Left forelimb (tissue), 1 donor: ENCODE measurements at places on chromosomes 6 and 20.

DNA sequence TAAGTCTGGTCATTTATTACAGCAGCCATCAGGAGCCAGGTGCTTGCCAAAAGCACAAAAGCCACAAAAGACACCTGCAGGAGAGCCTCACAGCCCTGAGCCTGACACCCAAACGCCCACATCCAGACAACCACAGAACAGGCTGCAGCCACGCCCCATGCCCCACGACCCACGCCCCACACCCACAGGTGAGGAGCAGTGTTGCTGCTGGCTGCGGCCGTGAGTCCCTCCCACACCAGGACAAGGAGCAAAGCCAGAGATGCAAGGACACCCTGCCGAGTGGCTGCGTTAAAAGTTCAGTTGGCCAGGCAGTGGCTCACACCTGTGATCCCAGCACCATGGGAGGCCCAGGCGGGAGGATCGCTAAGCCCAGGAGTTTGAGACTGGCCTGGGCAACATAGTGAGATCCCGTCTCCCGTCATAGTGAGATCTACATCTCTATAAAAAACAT, 43.0 kb downstream of the SLC2A4RG start:
- DNase-seq: no peak

GRCh38 chr20:50815162-50815989, 20.5 kb downstream of the BCAS4 start:
- DNase-seq: no peak

DNA sequence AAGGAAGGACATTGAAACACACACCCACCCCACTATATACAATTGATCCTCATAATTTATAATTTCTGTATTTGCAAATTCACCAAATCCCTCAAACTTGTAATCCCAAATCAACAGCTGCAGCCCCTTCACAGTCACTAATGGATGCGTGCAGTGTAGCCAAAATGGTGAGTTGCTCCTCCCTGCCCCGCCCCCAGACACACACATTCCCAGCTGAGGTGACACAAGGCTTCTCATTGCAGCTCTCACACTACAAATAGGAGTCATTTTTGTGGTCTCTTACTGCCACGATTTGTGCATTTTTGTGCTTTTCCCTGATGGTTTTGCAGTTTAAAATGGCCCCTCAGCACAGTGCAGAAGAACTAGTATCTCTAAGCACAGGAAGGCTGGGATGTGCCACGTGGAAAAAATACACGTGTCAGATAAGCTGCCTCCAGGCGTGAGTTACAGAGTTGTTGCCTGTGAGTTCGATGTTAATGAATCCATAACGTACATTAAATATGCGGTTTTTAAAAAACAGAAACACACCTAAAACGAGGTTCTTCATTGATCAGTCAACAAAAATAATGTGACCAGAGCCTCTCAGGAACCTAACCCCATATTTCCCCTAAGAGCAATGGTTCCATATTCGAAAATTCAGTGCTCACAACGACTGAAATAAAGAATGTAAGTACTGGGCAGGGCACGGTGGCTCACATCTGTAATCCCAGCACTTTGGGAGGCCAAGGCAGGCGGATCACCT, 8.2 kb downstream of the ATP9A start:
- DNase-seq: no peak

- DNase-seq: no peak
These were observed 482.9 kb upstream of the SOX4 start for GRCh38 chr6:21110684-21111083.

GRCh38 chr6:151675746-151676459, 131.6 kb upstream of the ESR1 start:
- no peak for DNase-seq

DNA sequence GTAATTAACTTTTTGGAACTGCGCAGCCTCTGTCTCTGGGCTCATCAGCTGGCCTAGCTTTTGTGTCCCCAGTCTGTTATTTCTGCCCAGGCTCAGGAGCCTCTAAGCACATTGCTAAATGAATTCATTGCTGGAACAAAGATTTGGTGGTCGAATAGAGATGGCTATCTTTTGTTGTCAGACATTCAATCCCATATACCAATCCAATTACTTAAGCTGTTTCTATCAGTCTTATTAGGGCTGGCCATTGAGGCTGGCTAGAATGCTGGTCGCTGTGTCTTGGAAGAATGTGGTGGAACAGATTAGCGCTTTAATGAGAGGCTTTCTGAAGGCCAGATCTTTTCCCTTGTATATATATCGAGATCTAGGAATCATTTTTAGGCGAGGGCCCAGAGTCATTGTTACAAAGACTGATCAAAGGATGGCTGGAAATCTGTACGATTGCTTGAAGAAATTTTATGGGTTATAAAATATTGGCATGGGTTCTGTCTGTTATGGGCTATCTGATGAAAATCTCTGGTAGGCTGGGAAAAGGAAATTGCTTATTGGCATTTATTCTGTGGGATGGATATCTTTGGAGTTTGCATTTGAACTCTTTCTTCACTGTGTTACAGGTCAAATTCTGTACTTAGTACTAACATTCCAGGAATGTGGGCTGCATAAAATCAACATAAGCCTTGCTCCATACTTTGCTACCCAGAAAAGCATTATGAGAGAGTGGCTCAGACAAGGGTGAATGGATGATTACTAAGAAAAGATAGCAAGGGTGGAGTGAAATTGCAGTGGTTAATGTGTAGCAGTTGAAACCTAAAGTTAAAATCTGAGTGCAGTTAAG, 34.8 kb upstream of the JAG1 start:
- DNase-seq: no peak

DNA sequence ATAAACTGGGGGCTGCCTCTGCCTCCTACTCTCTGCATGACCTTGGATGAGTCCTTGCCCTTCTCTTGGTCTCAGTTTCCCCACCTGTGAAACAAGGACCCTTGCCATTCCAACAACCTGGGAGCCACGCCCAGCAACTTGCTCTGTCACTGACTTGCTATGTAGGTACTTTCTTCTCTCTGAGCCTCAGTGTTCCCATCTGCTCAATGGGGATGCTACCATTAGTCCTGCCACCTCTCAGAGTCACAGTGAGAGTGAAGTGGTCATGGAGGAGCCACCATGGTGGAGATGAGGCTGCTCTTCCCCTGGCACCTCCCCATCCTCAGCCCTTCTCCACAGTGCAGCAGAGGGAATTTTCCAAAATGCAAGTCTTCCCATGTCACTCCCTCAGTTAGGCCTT, 70.6 kb downstream of the CDH22 start:
- no peak for DNase-seq
